Esophagus mucosa (tissue), 1 donor: ENCODE measurements at places on chromosomes 5 and 9. TPM values are rescaled to one million over a fixed set of nuclear protein-coding genes. Genes with fewer than 3 reads are reported as not detected.

- ATAC-seq = peak; percentile 20
Observed at GRCh38 chr9:124835026-124835557, 18.2 kb upstream of the WDR38 start.

DNA sequence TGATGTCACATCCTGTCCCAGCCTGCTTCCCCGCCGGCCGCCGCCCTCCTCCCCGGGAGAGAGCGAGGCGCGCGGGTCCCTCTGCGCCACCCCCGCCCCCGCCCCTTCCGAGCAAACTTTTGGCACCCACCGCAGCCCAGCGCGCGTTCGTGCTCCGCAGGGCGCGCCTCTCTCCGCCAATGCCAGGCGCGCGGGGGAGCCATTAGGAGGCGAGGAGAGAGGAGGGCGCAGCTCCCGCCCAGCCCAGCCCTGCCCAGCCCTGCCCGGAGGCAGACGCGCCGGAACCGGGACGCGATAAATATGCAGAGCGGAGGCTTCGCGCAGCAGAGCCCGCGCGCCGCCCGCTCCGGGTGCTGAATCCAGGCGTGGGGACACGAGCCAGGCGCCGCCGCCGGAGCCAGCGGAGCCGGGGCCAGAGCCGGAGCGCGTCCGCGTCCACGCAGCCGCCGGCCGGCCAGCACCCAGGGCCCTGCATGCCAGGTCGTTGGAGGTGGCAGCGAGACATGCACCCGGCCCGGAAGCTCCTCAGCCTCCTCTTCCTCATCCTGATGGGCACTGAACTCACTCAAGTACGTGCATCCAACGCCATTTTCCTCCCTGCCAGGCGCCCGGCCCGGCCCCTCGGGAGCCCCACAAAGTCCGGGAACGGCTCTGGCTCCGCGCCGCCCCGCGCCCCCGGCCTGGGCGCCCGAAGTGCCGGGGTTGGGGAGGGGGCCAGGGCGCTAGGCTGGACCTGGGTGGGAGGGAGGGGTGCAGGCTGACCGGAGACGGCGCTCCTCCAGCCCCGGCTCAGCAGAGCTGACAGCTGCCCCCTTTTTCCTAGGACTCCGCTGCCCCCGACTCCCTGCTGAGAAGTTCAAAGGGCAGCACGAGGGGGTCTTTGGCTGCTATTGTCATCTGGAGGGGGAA, 12.0 kb upstream of the OLFM1 start:
- peak; percentile 71 for ATAC-seq

GRCh38 chr9:78786794-78787193, 489.9 kb downstream of the PSAT1 start:
- ATAC-seq = no peak

GRCh38 chr5:138243794-138244193, 30.6 kb downstream of the GFRA3 start:
- ATAC-seq = no peak

GRCh38 chr9:132638240-132638639, 31.5 kb downstream of the DDX31 start:
- ATAC-seq = no peak

DNA sequence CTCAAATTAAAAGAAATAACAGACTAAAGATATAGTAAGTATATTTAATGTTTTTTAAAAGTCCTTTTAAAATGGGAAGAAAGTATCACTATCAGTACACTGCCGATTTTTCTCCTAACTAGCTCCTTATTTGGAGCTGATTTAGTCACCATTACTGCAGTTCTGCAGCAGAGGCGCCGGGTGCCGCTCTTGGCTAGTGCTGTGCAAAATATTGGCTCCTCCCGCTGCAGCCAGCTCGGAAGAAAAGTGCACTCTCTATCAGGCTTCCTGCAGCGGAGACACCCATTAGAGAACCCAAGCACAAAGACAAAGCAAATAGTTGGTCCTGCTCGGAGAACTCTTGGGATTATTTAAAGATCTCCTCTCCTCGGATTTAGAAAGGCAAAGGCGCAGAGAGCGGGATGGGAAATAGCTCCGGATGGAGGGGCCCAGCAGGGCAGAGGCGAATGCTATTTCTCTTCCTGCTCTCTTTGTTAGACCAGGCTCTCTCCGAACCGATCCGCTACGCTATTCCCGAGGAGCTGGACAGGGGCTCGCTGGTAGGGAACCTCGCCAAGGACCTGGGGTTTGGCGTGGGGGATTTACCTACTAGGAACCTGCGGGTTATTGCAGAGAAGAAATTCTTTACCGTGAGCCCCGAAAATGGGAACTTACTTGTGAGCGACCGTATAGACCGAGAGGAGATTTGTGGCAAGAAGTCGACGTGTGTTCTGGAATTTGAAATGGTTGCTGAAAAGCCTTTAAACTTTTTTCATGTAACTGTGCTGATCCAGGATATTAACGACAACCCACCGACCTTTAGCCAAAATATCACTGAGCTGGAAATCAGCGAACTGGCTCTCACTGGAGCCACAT, at the start of gene PCDHGB3:
Gene PCDHGB3 (plus strand): TSS at position 249 of the 855 bp plus-strand sequence. CDS start 153 bp downstream, at position 402.
- peak; percentile 62 for ATAC-seq

DNA sequence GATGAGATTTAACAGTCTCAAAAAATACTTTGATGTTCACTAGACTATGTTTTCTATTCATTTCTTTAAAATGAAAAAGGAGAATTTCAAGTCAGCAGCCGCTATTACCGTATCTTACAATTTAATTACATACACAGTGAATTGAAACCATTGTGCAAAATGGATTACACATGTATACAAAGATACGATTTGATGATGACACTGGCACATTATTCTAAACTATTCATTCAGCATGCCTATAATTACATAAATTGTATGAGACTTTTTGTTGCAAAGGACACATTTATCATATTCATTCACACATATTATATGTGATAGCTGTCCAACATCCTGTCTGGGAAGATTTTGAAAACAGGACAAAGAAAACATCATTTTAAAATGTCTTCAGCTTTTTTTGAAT, 118.3 kb upstream of the VCAN start:
- ATAC-seq = no peak

SCGB3A2 gene
- not detected for total RNA-seq

LEAP2 gene
- total RNA-seq = 0.68 TPM

SLC4A9 gene
- 0.08 TPM for total RNA-seq

SDHA gene
- 53.6 TPM for total RNA-seq
